ENCODE measurements at places on chromosomes 6 and 20.

DNA sequence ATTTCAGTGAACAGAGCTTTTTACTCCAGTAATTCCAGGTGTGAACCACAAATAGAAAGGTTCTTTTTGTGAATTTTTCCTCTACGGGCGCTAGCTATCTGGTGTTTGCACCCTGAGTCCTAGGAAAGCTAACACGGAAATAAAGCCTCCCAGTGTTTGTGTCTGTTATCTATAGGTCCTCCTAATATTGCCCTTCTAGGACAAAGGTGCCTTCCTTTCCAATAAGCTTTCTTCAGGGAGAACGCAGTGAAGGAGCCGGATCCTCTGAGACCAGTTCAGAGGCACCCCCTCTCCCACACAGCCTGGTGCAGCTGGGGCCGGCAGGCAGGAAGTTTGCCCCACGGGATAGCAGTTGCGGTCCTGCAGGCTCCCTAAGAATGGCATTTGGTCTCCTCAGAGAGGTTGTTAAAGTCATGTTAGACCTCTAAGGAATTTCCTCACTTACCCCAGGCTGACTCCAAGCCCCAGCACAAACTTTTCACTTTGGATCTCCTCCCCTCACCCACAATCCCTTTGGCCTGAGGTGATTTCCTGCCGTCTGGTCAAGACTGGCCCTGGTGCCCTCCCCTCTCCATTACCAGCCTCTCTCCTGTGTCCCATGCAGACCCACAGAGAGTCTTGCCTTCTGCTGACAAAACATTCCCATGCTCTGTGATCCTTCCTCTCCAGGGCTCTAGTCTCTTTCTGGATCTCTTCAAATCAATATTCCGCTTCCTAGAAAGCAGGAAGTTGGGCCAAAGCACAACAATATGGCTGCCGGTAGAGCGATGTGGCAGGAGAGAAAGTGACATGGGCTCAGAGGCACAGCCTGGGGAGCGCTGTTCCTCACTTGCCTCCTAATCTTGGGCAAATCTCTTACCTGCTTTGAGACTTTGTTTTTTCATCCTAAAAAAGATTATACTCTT is 126.0 kb downstream of the MOXD1 start:
- no peak for DNase-seq

DNA sequence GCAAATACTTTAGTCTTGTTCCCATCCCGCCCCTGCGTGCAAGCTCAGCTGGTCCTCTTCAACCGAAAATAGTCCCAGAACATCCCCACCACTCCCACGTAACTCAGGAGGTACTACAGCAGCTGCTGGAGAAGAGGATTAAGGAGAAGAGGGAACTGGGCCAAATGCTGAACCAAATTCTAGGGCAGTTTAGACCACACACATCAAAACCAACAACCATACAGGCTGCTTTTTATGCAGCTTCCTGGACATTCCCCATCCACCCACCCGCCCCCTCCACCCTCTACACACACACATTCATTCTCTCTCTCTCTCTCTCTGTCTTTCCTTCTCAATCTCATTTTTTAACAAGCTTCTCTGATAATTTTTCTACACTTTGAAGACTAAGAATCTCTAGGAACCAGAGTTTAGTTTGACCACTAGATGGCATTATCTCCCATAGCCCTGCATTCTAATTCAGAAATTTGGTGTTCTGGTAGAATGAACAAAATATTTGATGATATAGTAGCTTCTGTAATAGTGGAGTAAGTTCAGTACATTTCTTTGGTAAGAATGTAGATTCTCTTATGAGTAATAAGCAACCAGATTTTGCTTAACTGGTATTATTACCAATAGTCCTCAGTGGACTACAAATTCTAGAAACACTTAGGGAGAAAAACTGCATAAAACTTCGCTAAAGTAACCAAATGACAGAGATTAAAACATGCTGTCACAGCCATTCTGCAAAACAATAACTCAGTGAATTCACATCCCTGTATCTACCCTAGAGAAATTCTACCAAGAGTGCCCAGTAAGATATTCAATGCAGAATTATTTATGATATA is 52.1 kb upstream of the BEND6 start:
- DNase-seq: peak; percentile 55

DNA sequence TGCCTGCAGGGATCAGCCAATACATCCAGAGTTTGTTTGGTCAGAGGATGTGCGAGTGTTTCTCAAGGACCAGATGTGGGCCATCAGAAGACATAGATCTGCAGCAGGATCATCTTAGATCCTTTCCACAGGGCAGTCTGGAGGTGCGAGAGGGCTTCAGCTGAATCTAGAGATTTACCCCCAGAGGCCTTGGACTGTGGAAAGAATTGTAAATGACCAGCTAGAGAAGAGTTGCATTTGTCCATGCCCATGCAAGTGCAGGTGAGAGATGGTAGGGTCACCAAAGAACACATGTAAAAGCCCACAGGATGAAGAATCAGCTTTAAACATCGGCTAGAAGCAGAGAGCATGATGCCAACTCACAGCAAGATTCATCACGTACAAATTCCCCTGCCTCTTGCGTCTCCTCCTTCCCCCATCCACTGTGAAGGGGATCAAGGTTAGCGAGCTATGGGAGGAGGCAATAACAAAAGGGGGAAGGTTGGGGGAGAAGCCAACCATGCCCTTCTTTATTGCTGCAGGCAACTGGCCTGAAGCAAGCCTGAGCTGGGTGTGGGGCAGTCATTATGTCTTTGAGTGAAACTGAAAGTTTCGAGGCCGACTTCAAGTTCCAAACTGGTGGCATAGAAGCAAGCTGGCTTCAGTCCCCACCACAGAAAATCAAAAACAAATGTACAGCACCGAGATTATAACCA is 83.5 kb downstream of the SCML4 start:
- DNase-seq: no peak

DNA sequence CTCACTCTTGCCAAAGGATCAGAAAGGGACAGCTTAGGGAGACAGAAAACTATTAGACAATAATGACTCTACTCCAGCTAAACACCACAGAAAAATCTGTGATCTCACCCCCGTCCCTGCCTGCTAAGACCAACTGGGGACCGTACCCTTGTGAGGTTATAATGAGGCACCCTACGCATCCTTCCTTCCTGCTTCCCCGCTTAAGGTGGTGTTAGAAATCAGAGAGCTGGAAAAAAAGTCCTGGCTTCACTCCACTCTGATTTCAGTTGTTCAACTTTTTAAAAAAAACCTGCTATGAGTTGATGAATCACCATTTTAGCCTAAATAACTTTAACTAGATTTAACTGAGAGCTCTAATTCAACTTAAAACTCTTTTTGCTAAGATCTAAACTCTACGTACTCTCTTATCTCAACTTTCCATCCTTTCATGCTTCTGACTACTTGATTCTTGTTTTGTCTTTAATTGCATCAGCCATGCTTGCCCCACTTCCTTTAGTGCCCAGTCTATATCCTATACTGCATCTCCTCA is 35.8 kb upstream of the TMEM14A start:
- no peak for DNase-seq

GRCh38 chr20:62923669-62924441 is 2.5 kb downstream of the DIDO1 start:
- no peak for DNase-seq

- DNase-seq: no peak
These were observed 96.3 kb downstream of the PHF3 start for GRCh38 chr6:63731930-63732329.

- no peak for DNase-seq
These were observed 28.3 kb downstream of the MAS1 start for GRCh38 chr6:159919011-159919511.

- DNase-seq: peak; percentile 9
These were observed 141.5 kb downstream of the ANKRD60 start for GRCh38 chr20:58086763-58087561.

- no peak for DNase-seq
These were observed 4.1 kb upstream of the EFHC1 start for GRCh38 chr6:52415917-52416628.

DNA sequence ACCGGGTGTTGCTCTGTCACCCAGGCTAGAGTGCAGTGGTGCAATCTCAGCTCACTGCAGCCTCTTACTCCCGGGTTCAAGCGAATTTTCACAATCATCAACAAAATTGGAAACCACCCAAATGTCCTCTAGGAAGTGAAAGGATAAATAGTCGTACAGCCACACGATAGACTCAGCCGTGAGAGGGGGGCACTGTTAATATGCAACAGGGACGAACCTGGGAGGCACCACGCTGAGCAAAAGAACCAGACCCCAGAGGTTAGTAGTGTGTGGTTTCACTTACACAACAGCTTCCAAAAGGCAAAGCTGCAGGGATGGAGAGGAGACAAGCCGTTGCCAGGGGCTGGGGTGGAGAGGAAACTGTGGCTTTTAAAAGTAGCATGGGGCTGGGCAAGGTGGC is 30.1 kb upstream of the NTSR1 start:
- no peak for DNase-seq

GRCh38 chr20:4449957-4450715 is 271.6 kb upstream of the PRND start:
- DNase-seq: no peak

DNA sequence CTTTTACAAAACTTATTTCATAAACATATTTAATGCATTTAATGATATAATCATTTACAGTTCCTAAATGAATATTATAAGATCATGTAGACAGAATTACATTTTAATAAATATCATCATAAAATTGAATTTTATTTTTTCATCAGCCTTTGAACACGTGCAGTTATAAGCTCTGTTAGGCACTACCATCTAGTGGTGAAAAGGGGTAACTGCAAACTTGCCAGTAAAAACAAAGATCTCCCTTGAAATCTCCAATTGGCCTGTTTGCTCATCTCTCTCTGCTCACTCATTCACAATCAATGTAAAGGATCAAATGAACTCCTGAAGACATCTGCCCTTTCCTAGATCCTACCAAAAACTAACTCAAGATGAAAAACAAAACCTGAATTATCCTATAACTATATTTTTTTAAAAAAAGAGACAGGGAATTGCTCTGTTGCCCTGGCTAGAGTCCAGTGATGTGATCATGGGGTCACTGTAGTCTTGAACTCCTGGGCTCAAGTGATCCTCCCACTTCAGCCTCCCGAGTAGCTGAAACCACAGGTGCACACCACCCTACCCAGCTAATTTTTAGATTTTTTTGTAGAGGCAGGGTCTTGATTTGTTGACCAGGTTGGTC is 31.7 kb downstream of the SAMHD1 start:
- DNase-seq: peak; percentile 29

GRCh38 chr20:14336686-14337085 is 726 bp downstream of the FLRT3 start:
- peak; percentile 33 for DNase-seq

DNA sequence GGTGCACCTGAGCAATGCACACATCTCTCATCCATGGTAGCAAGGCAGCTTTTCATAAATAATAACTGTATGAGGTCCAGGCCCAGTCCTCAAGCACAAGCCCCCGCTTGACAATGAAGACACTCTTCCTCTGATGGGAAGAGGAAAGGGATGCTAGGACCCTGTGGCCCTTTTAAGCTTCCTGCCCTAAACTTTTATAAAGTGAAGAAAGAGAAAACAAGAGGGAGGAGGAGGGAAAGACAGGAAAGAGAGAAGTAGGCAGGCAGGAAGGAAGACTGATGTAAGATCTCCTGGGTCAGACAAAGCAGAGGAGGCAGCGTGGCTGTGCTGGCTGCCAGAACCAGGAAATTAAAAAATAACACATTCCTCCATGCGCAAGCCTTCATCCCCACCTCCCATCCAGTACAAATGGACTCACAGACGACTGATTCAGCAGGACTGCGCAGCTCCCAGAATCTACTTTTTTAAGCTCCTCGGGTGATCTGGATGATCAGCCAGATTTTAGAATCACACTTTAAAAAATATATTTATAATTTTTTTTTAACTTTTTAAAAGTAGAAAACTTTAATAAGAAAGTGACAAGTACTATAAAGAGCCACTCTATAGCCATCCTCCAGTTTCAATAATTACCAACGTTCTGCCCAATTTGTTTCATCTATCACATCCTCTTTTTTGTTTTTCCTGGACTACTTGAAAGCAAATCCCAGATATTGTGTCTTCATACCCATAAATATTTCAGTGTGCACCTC is 16.5 kb downstream of the TNFAIP3 start:
- no peak for DNase-seq

GRCh38 chr20:37390891-37391525 is 45.1 kb downstream of the SRC start:
- DNase-seq: no peak

GRCh38 chr6:92459606-92460005 is 959.8 kb downstream of the EPHA7 start:
- peak; percentile 2 for DNase-seq

- peak; percentile 16 for DNase-seq
These were observed 128.9 kb downstream of the FOXC1 start for GRCh38 chr6:1738558-1739081.

DNA sequence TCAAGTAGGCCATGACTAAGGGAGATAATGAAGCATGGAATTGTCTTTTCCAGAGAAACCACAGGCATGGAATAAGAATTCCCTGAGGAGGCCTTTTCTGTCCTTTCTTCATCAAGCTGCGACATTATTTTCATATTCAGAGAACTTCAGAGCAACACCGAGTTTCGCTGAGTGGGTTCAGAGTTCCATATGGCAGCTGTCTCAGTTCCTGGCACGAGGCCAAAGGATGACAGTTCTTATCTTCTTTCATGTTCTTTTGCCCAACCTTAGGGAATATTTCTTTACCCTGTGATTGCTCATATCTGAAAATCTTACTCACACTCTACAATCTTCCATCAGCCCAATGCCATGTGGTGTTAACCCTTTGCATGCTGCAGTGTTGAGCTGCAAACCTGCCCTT is 135.3 kb upstream of the BMP2 start:
- DNase-seq: no peak

GRCh38 chr20:9204979-9205378 is 136.1 kb downstream of the PLCB4 start:
- no peak for DNase-seq

- no peak for DNase-seq
These were observed 55.1 kb downstream of the IRF4 start for GRCh38 chr6:446418-447366.

DNA sequence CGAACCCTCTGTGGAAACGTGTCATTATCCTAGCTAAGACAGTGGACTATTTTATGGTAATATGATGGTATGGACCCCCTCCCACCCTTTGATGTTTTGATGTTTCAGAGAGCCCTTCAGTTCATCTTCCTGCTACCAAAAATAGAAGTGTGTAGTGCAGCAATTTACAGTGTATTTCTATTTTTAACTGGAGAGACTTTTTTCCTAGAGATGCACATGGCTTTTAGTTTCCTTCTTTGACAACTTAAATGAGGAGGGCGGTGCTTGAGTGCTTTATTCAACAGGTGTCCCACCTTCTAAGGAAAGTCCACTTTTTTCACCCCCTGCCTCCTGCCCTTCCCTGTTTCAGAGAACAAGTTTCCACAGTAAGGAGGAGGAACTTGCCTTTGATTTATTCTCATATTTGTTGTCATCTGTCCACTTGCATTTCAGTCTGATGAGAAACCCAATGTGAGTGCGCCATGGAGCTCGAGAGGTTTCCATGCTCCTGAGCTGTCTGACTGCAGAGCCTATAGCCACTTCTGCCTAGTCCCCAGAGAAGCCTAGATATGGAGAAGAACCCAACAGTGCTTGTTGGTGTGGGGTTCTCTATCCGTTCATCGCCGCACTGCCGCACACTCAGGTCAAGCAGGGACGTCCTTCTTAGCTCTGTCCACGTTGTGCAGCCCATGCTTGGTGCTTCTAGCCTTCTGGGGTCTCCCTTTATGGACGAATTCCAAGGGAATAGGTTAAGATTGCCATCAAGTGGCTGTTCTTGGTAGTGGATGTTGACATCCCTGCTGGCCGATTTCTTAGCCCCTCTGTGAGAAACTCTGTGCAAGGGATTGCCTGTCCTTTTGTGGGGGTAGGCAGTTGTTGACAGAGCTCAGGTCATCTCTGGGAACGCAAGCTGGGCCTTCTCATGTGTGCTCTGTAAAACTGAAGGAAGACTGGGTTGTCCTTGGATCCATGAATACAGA is 144.2 kb downstream of the JARID2 start:
- DNase-seq: peak; percentile 27

Data from NCI-H446 treated with DMSO at 0.1 percent for 48 hours (cell line).